Activated naive CD4-positive, alpha-beta T cell treated with anti-CD3 and anti-CD28 coated beads, Interleukin-2, amount 10 ng/mL, durations not matched to agents 7 days and 5 days (primary cell): ENCODE measurements at places on chromosomes 4 and X.

DNA sequence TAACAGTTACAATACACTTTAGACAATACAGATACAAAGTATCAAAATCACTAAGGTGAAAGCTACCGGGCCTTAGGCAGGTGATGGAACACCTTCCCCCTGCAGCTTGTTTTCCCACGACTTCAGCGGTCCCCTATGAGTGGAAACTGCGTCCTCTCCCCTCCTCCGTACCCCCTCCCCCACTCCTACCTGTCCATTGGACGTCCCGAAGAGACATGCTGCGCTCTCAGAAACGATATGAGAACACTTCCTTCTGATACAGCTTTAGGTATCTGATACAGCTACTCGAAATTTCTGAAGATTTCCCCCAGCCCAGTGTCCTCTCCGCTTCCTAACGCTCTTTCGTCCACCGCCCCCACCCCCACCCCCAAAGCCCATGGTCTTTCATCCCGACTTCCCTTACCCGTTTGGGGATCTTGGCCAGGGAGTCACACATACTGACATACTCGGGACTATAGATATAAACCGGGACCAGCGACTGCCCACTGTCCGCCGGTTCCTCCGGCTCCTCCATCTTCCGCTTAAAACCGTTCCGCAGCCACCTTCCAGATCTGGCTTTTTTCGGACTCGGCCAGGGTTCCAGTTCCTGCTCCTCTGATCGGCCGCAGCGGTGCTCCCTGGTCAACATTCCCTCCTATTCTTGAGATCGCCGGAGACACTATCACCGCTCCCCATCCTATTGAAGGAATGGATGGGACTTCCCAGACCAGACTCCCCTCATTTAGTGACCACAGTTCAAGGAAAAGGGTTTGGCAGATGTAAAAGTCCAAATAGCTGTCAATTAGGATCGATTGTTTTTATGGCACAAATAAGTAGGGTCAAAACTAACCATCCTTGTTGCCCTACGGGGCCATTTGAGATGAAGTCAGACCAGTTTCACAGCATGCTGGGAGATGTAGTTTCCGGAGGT, at the start of gene HDAC8:
Gene HDAC8, minus strand, starts transcription at position 596 of the 910 bp plus-strand sequence. Its CDS starts 82 bp downstream, at position 514.
- peaks cover 10% of the 10 kb centered on the region for H3K27me3 ChIP-seq
- H3K27ac ChIP-seq, result peak within 1 kb of the TSS; percentile 86
- peaks cover 11% of the 10 kb centered on the region for H3K4me1 ChIP-seq
- peak within 1 kb of the TSS; percentile 92 for H3K4me3 ChIP-seq
- DNase-seq, result peak; percentile 65

- DNase-seq, result no peak
- H3K4me3 ChIP-seq, result no peak overlapping the region
- no peak overlapping the region for H3K27ac ChIP-seq
- H3K36me3 ChIP-seq, result peaks cover 61% of the 10 kb centered on the region
- no peaks in the 10 kb centered on the region for H3K27me3 ChIP-seq
- peaks cover 19% of the 10 kb centered on the region for H3K4me1 ChIP-seq
These were observed 5.8 kb downstream of the AGA start for GRCh38 chr4:177436456-177436855.

DNA sequence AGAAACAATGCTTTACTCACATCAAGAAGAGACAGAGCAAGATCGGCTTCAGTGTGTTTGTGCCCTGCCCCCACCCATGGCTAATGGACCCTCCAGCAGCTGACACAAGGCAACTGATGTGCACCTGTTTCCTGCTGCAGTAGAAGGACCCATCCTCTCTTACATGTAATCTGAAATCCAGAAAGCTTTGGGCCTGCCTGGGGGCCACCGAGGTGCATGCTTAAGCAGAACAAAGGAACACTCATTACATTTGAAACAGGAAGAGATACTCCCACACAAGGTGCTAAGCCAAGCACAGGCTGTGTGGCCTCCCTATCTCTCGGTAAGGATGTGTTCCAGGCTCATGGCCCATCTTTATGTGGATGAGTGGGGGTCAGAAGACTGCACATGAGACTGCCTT, 338.0 kb downstream of the SPOCK3 start:
- H3K36me3 ChIP-seq, result no peaks in the 10 kb centered on the region
- DNase-seq, result no peak
- H3K27ac ChIP-seq, result no peak overlapping the region
- no peaks in the 10 kb centered on the region for H3K27me3 ChIP-seq
- H3K4me3 ChIP-seq, result no peak overlapping the region

DNA sequence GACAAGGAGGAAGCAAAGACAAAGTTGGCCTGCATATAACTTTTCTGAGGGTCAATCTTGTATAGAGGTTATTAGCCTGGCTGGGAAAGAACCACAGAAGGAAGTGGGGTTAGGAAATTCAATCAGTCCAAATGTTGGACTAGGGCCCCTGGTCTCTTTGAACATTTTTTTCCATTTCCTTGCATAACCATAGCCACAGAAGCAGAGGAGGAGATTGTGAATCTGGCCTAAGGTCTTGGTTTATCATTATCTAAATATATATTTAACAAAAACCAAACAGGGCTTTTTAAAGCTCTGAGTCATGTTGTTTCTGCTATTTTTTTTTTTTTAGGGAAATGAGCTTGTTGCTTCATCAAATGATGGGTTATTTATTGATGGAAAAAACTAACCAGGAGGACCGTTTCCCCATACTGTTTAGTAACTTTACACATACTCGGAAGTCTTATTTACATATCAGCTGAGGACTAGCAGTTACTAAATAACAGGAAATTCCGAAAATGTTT, 97.7 kb upstream of the ACSL4 start:
- no peaks in the 10 kb centered on the region for H3K27me3 ChIP-seq
- no peak overlapping the region for H3K4me3 ChIP-seq
- no peaks in the 10 kb centered on the region for H3K4me1 ChIP-seq

GRCh38 chr4:187656959-187657358, 338.6 kb upstream of the ZFP42 start:
- no peaks in the 10 kb centered on the region for H3K36me3 ChIP-seq
- no peak for DNase-seq
- H3K4me1 ChIP-seq, result no peaks in the 10 kb centered on the region
- no peak overlapping the region for H3K4me3 ChIP-seq
- no peaks in the 10 kb centered on the region for H3K27me3 ChIP-seq
